ENCODE measurements at places on chromosomes 2 and 18.
A peak's percentile ranks its signal among the peaks of the same experiment; 100 is the strongest.

DNA sequence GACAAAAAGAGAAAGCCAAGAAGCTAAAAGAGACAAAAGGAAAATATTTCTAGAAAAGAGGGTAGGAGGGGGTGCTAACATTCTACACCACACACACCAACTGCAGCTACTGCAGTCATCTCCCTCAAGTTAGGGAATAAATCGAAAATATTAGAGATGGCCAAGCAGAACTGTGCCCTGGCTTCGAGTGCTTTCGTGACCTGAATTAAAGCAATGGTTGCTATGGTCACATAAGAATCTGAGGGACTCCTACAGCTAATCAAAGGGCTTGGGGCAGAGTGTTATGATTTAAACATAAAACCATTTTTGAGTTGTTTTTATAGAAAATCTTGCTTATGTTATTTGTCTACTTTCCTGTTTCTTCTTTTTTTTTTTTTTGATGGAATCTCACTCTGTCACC lies 159.6 kb upstream of the HNRNPA3 start:
- no peak for DNase-seq

DNA sequence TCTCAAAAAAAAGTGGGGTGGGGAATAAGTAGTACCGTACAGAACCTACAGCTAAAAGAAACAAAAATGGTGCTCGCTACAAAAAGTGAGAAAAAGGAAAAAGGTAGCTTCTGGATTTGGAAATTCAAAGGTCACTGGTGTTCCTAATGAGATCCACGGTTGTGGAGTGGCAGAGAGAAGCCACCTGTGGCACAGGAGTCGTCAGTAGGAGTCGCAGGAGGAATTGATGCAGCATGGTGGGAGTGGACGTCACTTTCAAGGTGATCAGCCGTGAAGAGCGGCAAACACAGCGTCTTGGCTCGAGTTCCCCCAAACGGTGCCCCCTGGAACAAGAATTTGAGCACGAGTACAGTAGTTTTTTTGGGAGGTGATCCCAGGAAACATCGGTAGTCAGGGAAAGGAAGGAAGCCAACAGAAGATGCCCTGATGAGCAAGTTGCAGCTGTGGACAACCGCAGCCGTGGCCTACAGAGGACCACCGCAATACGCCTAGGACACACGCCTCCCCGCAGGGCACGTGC lies 1.4 kb upstream of the TTL start:
- DNase-seq: no peak

DNA sequence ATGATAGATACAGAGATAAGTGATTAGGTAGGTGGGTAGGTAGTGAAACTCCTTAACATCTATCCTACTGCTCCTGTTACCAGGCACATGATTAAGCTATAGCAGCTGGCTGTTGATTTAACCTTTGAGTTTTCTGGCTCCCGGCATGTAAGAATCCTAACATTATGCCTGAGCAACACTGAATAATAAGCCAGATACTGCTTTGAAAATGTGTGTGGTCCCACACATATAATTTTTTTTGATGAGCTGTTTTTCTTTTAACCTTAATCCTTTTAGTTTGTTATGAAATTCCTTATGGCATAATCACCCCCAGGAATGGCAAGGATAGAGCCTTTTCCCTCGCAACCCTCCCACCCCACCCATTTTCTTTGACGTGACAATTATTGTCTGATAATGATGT lies 104.2 kb upstream of the NEUROD1 start:
- DNase-seq: no peak

- DNase-seq: no peak
Observed at GRCh38 chr2:195513119-195513518, 143.9 kb upstream of the SLC39A10 start.

DNA sequence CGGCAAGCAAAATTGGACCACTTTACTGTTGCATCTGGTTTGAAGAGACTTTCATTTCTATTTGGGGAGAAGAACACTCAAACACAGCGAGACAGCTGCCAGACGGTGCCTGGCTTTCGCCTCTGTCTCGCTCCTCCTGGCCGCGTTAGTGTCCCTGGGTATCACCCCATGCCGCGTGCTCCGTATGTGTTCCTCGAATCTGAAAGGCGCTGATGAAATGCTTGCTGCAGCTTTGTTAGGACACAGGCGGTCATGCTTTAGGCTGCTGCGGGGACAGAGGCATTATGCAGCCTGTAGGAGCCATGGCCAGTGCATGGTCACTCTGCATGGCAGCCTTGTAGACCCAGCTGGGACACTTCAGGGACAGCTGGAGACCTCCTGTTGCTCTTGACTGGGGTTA lies 53.9 kb downstream of the LDLRAD4 start:
- no peak for DNase-seq

GRCh38 chr18:1014951-1015624 lies 110.4 kb downstream of the ADCYAP1 start:
- no peak for DNase-seq

- no peak for DNase-seq
Observed at GRCh38 chr18:45241982-45242565, 373.2 kb upstream of the SLC14A2 start.

DNA sequence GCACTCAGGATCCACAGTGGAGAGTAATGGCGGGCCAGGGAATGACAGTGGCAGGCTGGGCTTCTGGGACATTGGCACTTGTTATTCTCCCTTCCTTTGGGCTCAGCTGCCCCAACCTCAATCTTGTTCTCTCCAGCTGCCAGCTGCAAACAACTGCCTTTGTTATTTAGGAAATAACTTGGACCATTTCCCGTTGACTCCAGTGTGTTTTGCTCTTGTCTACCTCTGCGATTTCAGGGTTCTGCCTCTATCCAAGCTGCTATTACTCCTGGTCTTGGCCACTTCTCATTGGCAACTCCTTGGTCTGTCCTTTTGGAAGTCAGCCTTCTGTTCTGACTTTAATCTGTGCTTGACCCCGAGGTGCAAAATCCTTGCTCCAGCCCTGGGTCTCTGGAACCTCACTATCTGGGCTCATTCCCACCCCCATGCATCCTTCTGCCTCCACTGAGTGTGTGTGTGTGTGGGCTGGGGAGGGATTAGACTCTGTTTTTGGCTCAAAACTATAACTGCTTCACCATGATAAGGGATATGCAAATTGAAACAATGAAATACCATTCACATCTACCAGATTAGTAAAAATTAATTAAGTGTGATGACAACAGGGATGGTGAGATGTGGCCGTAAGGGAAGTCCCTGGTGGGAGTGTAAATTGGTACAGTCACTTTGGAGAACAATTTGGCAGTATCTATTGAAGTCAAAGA lies 134.1 kb upstream of the CXCR4 start:
- no peak for DNase-seq

- no peak for DNase-seq
Observed at GRCh38 chr18:693466-694187, 18.8 kb downstream of the ENOSF1 start.

GRCh38 chr2:169291517-169291916 lies 70.8 kb downstream of the LRP2 start:
- DNase-seq: no peak

DNA sequence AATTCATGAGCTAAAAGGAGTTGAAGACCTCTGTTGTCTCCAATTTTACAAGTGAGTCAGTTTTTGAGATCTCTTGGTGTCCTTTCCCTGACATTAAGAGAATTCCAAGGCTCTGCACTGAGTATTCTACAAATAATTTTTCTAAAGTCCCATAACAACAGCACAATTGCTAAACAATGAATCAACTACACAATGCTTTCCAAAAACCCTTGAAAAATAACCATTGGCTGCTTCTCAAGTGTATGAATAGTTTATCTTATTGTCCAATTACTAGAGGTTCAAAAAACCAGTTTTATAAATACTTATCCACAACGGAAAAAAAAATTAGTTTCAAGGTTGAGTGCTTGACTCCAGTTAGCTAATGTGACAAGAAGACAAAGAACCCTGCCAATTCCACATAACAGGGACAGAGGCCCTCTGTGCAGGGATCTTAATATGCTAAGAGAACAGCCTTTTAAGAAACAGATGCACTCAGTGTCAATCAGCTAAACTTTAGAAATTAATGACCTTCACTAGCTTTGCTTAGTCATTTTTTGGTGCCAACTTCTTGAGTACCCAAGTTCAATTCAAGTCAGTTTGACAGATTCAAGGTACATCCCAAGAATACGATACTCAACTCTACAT lies 266.6 kb upstream of the CYP26B1 start:
- DNase-seq: no peak

GRCh38 chr18:8845506-8845905 lies 140.2 kb downstream of the MTCL1 start:
- DNase-seq: no peak

DNA sequence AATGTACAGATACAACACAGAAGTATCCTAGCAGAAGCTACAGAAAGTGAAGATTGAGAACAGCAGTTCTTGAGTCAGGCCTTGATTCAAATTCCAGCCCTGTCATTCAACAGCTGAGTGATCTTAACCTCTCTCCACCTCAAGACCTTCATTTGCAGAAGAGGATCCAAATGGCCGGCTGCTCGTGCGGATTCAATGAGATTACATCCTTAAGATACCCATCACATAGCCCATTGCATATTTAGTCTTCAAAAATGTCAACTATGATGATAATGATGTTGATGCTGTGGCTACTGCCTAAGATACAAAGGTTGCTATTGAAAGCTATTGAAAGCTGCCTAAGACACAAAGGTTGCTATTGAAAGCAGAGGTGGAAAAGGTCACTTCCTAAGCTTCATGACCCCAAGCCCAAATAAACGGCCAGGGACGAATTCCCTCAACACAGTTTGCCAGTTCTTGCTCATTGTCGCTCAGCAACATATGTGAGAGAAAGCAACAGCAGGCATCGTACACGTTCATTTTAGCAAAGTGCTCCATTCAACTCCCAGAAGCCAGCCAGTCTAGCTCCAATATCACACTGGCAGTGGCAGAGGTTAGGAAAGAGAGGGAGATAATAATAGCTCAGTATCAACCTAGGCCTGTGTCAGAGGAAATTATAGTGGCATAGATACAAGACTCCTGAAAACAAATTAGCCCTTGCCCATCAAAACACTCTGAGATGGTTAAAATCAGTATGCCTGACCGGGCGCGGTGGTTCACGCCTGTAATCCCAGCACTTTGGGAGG lies 36.1 kb downstream of the MRPL35 start:
- no peak for DNase-seq

DNA sequence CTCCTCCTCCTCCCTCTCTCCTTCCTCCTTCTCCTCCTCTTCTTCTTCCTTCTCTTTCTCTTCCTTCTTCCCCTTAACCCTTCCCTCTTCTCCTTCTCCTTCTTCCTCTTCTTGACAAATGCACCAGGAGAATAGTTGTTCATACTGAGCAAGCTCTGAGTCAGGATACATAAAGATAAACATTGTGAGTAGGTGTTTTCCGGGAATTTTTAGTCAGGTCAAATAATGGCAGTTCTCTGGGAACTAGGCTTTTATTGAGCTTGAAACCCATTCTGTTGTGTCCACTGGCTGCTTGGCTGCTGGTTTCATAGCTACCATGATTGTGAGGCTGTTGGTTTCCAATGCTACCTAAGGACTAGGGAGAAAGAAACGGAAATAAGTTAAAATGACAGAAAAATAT lies 1144.7 kb upstream of the DDX18 start:
- DNase-seq: no peak

GRCh38 chr18:38367473-38367872 lies 801.9 kb upstream of the CELF4 start:
- no peak for DNase-seq

DNA sequence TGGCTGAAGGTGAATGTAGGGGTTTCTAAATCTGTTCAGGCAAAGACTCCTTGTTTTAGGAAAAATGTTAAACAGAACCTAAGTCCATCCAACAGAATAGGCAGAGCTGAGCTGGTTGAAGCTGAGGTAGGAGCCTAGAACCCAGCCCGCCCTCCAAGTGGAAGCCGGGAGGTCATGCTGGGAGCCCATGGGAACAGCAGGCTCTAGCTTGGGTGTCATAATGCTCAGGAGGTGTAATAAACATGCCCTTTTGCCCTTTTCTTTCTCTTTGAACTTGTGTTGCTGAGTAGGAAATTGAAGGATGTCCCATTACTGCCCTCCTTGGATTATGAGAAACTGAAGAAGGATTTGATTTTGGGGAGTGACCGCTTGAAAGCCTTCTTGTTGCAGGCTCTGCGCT lies 60.3 kb downstream of the ARMC9 start:
- DNase-seq: no peak

- peak; percentile 3 for DNase-seq
Observed at GRCh38 chr2:229920011-229920641, 1.7 kb downstream of the TRIP12 start.

GRCh38 chr18:11668441-11669169 lies 20.5 kb upstream of the GNAL start:
- DNase-seq: no peak

DNA sequence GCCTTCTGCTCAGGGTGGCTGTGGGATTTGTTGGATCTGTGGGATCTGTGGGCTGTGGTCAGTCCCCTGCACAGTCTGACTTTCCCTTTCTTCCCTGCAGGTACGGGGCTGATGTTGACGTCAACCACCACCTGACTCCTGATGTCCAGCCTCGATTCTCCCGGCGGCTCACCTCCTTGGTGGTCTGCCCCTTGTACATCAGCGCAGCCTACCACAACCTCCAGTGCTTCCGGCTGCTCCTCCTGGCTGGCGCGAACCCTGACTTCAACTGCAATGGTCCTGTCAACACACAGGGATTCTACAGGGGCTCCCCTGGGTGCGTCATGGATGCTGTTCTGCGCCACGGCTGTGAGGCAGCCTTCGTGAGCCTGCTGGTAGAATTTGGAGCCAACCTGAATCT lies 17.5 kb downstream of the ASB1 start:
- no peak for DNase-seq

DNA sequence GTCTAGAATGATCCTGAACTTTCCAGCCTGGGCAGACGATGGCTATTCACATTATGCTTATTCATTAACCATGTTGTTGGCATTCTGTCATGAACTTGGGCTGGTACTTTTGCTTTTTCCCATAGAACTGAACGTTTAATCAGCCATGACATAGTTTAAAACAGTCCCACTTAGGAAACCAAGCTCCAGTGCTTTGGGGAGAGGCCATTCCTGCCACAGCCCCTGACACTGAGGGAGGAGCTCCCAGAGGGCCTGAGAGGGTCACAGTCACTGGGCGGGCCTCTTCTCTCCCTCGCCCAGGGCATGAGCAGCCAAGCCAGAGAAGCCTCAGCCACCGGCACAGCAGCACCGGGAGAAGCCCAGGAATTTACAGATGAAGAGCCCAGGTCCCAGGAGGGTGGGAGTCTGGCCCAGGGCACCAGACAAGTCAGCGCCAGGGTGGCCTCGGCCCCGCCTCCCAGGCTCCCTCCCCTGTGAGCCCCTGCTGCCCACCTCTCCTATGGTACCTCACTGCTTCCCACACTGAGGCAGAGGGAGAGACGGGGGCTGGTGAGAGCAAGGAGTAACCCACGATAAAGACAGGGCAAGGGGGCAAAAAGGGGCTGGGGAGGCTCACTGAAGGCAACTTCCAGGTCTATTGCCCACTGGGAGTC lies 33.6 kb downstream of the MAL start:
- DNase-seq: no peak

DNA sequence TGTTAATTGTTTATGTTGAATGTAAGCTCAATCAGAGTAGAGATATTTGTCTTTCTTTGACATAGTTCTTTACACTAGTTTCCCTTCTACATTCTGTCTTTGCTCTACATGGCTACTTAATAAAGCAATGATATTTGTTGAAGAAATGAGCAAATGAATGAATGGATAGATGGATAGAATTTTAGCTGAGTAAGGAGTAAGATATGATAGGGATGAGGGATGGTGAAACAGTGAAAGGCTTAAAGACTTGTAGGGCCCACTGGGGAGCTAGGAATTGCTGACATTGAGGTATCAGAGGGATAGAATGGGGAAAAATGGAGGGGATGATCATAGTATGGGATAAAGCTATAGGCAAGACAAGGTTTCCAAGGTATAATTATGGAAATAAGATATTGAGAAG lies 361.6 kb upstream of the SPHKAP start:
- no peak for DNase-seq

- no peak for DNase-seq
Observed at GRCh38 chr2:52805901-52806410, 961.6 kb upstream of the CHAC2 start.

- no peak for DNase-seq
Observed at GRCh38 chr2:197386242-197386641, 48.6 kb downstream of the SF3B1 start.
